ENCODE measurements at places on chromosomes 5 and 9. TPM values are rescaled to one million over a fixed set of nuclear protein-coding genes. Genes with fewer than 3 reads are reported as not detected.

DNA sequence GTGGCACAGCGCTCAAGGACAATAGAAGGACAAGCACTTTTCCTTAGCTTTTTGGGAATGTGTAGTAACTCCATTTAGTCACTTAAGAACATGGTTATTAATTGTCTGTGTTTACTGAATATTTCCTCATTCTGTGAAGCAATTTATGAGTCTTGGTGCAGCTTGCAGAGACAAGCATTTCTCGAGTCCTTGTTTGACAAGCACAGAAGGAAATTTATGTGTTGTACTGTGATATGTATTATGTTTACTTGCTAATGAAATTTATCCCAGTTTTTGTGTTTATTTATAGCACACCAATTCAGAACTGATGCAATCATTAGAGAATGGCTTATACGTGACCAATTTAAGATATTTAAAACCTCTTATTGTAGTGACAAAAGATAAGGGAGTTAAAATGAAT is 168.6 kb downstream of the PRELID2 start:
- no peaks in the 10 kb centered on the region for H3K27me3 ChIP-seq
- H3K36me3 ChIP-seq: no peaks in the 10 kb centered on the region
- H3K4me3 ChIP-seq: no peak overlapping the region
- H3K4me1 ChIP-seq: peaks cover 6% of the 10 kb centered on the region
- no peak for DNase-seq
- no peak overlapping the region for H3K27ac ChIP-seq

GRCh38 chr5:147483961-147484707 is 25.7 kb downstream of the DPYSL3 start:
- peaks cover 72% of the 10 kb centered on the region for H3K4me1 ChIP-seq
- peak overlapping the region; percentile 91 for H3K27ac ChIP-seq
- no peaks in the 10 kb centered on the region for H3K27me3 ChIP-seq
- H3K4me3 ChIP-seq: no peak overlapping the region
- DNase-seq: no peak
- peaks cover 5% of the 10 kb centered on the region for H3K36me3 ChIP-seq

DNA sequence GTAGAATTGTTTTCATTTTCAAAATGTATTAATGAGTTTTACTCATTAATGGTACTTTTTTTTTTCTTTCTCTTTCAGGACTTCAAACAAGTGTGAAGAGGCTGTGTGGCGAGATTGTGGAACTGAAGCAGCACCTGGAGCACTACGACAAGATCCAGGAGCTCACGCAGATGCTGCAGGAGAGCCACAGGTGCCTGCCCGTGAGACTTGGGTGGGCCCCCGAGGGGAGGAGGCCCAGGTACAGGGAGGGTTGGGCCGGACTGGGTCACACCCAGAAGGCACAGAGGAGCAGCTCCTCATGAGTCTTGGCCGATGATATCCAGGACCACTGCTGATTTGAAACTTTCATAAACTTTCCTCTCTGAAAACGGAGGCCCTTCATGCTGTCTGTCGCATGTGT is 35.6 kb downstream of the CEP72 start:
- H3K27me3 ChIP-seq: no peaks in the 10 kb centered on the region
- DNase-seq: no peak
- no peak overlapping the region for H3K27ac ChIP-seq
- no peak overlapping the region for H3K4me3 ChIP-seq

DNA sequence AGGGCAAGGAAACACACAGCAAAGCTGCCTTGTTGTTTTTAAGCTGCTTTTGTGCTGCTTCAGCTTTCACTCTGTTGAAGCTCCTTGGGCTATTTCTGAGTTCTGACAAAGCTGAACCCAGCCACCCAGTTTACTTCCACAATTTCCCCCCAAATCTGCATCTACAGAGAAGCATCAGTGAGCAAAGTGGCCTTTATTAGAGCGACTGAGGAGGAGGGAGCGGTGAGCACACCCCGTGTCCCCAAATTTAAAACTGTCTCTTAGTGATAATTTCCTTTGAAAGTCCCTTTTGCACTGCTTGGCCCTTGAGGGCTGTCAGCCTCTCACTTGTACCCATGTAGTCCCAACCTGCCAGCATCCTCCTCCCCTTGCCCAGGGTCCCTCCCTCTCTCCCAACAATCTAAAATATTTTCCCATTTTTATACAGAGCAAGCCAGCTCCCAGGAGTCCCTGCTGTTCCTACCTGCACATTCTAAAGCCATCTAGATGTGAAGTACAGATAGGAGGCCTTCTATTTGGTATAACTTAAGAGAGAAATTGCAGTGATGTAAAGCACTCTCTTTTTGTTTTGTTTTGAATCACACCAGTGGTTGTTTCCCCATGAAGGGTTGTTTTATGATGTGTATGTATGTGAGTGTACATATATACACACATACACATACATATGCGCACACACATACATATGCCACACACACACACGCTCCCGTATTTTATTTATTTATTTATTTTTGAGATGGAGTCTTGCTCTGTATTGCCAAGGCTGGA is 313.5 kb downstream of the TLE4 start:
- no peaks in the 10 kb centered on the region for H3K36me3 ChIP-seq
- no peak overlapping the region for H3K4me3 ChIP-seq
- no peak for DNase-seq
- no peaks in the 10 kb centered on the region for H3K4me1 ChIP-seq

DNA sequence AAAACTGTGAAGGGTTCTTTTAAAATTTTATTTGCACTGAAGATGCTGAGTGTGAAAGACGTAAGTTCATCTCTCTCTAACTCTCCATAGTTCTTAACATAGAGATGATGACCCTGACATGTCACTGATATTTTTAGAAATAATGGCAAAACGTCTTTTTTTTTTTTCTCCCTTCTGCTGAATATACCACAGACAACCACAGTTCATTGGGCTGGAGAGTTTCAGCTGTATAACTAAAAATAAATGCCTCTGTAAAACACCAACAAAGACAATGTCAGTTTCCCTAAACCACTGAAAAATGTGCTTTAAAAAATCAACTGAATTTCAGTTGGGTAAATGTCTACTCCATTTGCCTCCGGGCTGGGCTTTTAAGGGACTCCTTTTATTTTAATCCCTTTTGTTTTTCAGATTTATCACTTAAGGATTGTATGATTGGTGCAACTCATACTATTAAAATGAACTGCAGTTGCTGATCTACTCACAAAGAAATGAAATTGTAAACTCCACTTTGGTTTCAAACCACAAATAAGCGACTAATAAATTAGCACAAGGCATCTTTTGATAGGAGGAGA is 830.9 kb upstream of the WWC1 start:
- no peak overlapping the region for H3K27ac ChIP-seq
- H3K36me3 ChIP-seq: no peaks in the 10 kb centered on the region
- no peaks in the 10 kb centered on the region for H3K4me1 ChIP-seq
- no peak for DNase-seq
- H3K4me3 ChIP-seq: no peak overlapping the region

The IDNK gene
- total RNA-seq: 0.69 TPM

The PCDHB3 gene
- total RNA-seq: 6.4 TPM

The PTGS1 gene
- total RNA-seq: 1.0 TPM
